ENCODE measurements at places on chromosomes 1 and 21.

DNA sequence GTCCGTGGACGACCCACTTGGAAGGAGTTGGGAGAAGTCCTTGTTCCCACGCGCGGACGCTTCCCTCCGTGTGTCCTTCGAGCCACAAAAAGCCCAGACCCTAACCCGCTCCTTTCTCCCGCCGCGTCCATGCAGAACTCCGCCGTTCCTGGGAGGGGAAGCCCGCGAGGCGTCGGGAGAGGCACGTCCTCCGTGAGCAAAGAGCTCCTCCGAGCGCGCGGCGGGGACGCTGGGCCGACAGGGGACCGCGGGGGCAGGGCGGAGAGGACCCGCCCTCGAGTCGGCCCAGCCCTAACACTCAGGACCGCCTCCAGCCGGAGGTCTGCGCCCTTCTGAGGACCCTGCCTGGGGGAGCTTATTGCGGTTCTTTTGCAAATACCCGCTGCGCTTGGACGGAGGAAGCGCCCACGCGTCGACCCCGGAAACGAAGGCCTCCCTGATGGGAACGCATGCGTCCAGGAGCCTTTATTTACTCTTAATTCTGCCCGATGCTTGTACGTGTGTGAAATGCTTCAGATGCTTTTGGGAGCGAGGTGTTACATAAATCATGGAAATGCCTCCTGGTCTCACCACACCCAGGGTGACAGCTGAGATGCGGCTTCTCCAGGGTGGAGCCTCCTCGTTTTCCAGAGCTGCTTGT, 32.4 kb downstream of the PRMT2 start:
- DNase-seq, result no peak

DNA sequence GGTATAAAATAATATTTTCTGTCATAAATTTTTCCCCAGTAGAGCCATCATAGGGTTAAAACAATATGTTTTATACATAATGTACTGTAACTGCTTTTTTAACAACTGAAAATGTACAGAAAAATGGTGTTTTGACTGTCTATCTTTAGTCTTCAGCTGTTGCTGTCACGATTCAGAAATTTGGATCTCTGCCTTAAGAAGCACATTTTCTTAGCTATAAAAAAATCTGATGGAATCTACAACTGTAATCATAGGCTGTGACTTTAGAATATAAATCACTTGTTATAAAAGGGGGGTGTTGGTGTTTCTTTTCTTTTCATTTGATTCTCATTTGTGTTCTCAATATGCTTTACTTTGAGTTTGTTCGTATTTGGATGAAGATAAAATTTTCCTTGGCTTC, 187.5 kb downstream of the PDE4B start:
- DNase-seq, result no peak

- no peak for DNase-seq
These were observed 38.0 kb downstream of the LDLRAD2 start for GRCh38 chr1:21849909-21850576.

GRCh38 chr1:93448983-93449804, 1.3 kb downstream of the FNBP1L start:
- DNase-seq, result peak; percentile 22

DNA sequence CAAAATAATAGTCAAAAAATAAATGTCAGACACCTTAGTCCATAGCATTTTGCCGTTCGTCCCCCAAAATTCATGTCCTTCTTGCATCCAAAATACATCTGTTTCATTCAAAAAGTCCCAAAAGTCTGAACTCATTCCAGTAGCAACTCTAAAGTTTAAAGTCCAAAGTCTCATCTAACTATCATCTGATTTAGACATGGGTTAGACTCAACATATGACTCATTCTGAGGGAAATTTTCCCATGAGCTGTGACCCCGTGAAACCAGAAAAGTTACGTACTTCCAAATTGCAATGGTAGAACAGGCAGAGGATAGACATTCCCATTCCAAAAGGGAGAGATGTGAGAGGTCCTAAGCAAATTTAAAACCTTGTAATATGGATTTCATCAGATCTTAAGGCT, 48.6 kb upstream of the CACHD1 start:
- DNase-seq, result no peak

DNA sequence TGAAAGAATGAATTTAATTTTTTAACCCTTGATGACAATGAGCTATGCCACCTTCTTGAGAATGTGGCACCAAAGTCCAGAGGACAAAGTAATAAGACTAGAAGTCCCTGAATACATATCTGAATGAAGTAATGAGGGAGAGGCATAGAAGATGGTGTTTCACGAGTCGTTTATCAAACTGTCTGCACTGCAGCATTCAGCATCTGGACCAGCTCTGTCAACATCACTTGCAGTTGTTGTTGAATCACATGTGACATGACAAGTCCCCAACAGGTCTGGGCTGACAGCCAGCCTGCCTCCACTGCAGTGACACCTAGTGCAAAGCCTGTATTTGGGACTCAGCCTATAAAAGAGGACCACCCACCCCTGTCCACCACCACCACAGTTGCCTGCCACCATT, 17.3 kb upstream of the GALNT2 start:
- DNase-seq, result no peak

- no peak for DNase-seq
These were observed 24.1 kb upstream of the MPZL1 start for GRCh38 chr1:167697667-167698141.

DNA sequence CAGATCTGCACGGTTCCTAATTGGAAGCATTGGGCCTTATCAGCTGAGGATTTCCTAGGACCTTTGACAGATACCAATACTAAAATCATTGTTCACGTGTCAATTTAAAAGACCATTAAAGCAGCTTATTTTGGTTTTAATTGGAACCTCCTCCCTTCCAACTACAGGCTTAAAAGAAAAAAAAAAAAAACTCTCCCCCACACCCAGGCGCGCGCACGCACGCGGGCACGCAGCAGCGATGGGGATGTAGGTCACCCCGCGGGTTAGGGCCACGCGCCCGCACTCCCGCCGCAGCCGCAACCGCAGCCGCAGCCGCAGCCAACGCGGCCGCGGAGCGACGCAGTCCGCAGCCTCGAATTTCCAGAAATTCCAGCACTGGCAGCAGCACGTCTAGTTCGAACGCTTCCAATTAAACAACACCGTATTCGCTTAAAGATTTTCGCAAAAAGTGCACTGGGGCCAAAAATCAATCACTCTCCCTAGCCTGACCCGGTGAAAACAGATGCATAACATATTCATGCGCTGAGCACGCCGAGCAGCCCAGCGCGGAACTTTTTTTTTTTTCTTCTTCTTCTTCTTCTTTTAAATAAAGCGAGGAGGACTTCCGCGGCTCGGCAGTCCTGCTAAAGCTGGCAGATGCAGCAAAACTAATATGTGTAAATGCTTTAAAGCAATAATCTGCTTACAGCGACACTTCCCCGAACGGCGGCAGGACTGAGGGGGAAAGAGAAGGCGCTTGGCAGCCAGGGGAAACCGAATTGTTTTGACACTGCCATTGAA, 13.3 kb upstream of the BARHL2 start:
- no peak for DNase-seq

DNA sequence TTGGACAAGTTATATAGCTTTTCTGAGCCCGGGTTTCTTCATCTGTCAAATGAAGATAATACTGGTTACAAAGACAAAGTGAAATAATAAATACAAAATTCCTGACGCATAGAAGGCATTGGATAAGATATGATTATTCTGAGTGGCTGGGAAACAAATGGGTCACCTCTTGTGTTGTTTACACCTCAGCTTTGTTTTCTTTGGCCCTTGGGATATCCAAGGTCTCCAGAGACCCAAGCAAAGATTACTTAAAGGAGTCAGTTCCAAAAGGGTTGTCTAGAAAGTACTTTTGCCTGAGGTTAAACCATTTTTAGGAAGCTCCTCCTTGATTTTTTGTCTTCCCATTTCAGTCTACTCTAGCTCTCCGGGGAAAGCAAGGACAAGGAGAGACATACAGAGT, 9.7 kb downstream of the KHDRBS1 start:
- no peak for DNase-seq

DNA sequence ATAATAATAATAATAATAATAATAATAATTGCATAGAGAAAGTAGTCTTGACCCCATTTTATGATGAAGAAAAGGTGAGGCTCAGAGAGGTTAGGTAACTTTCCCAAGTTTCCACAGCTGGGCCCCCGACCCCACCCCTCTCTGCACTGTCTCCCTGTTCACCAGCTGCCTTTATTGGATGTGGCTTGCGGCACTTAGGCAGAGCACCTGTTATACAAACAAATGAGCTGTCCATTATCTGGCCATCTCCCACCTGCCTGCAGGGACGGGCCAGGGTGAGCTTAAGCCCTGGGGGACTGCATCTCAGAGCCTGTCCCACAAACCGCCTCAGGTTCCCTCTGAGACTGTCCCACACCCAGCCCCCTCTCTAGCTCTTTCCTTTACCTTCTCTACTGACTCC, 10.1 kb upstream of the EFNA1 start:
- DNase-seq, result no peak

- DNase-seq, result no peak
These were observed 35.6 kb upstream of the ID3 start for GRCh38 chr1:23594927-23595353.

DNA sequence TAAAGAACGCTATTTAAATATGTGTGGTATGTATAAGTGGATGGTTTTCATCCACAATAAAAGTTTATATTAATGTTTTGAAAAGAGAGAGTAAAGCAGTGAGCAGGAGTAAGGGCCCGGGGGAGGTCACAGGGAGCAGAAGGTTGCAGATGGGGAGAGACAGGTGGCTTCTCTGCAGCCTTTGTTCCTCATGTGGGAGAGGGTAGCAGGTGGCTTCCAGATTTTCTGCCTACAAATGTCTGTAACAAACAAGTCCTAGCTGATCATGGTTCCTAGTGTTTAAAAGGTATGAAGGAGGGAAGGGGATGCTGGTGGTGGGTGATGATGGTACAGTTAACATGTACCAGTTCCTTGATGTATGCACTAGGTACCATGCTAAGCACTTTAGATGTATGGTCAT, 18.8 kb downstream of the QSOX1 start:
- DNase-seq, result no peak

DNA sequence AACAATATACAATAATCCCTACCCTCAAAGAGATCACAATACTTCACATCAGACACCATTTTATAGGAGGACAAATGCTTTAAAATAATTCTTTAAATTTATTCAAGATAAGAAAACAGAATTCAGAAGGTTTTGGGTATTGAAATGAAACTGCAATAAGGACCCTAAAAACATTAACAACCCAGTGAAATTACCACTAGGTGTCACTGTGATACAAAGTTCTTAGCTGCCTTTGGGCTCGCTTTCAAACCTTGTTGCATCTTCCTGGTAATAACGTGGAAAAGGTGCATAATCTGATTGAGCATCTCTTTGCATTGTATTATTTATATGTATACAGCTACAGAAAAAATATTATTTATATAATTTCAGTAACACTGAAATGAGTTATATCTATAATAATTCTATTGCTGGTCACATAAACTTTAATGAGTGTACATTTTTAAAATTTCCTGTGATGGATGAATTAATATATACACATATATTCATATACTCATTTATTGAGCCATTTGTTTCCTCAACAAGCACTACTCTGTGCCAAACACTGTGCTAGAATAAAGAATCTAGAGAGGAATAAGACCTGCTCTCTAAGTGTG, 185.2 kb downstream of the FAF1 start:
- DNase-seq, result peak; percentile 54

GRCh38 chr1:227223171-227223806, 95.0 kb downstream of the CDC42BPA start:
- DNase-seq, result no peak

GRCh38 chr1:176811511-176812288, 348.7 kb downstream of the PAPPA2 start:
- DNase-seq, result no peak

GRCh38 chr1:245079021-245079609, 75.7 kb upstream of the KIF26B start:
- DNase-seq, result peak; percentile 53

GRCh38 chr21:34819357-34819999, 150.7 kb downstream of the CLIC6 start:
- no peak for DNase-seq

GRCh38 chr1:114152508-114153260, 985 bp downstream of the SYT6 start:
- DNase-seq, result no peak

DNA sequence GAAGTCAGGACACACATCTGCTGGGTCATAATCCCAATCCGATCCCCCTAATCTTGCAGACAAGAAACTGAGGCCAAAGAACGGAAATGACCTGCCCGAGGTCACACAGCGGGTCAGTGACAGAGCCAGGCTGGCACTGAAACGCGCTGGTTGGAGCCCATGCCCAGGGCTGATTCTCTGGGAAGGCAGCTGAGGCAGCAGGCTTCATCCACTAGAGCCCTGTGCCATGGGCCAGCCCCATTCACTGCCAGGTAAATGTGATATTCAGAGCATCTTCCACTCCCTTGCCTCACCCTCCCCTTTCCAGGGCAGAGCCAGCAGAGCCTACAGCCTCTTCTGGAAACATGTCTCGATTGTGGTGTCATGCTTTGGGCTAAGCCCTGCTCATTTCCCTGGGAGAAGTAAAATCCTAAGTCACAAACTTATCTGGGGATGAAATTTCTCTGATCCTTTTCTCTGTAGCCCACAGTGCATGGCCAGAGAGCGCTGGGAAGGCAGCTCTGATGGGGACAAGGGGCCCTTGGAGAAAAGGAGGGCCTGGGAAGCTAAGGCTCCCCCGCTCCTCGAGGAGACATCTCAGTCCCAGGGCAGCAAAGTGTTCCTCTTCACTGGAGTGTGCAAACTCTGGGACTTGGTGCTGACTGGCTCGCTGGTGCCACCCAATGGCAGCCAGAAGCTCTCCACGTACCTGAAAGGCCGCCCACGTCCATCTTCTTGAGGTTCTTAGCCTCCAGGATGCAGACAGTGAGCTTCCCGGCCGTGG, 110.4 kb downstream of the SYT2 start:
- peak; percentile 75 for DNase-seq

DNA sequence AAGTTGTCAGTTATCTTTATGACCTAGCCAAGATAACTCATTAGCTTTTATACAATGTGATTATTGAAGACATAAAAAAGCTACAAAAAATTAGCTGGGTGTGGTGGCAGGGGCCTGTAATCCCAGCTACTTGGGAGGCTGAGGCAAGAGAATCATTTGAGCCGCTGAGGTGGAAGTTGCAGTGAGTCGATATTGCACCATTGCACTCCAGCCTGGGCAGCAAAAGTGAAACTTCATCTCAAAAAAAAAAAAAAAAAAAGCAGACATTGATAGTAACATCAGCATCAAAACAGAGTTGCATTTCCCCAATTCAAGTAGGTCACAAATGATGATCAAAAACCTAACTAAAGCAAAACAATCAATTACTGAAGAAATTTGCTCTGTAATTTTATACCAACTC, 191.4 kb downstream of the PTGER3 start:
- no peak for DNase-seq

DNA sequence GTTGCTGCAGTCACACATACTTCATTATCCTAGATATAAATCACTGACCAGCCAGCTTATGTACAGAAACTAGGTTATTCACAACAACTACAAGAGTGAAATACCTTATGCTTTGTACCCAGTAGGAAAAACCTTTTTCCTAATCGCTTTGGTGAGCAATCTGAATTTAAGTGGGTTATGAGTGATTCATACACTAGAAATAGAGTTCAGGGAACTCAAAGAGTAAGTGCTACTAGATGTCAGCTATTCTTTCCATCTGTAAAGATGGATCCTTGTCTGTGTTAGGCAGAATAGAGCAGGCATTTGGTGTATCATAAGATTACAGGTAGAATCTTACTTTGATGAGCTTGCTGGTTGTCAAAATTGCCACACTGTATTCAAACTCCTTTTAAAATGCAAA, 101.9 kb downstream of the ZNF644 start:
- DNase-seq, result peak; percentile 8

Data from HFFc6 (cell line).